ENCODE measurements at places on chromosomes 2 and 18.

GRCh38 chr2:197217541-197217940 lies 93.0 kb downstream of the ANKRD44 start:
- DNase-seq: no peak

- DNase-seq: no peak
These were observed 30.4 kb downstream of the TRABD2A start for GRCh38 chr2:84850471-84850870.

GRCh38 chr18:44771572-44771955 lies 90.9 kb downstream of the SETBP1 start:
- DNase-seq: no peak

- no peak for DNase-seq
These were observed 313.7 kb downstream of the ZNF521 start for GRCh38 chr18:25038261-25038660.

DNA sequence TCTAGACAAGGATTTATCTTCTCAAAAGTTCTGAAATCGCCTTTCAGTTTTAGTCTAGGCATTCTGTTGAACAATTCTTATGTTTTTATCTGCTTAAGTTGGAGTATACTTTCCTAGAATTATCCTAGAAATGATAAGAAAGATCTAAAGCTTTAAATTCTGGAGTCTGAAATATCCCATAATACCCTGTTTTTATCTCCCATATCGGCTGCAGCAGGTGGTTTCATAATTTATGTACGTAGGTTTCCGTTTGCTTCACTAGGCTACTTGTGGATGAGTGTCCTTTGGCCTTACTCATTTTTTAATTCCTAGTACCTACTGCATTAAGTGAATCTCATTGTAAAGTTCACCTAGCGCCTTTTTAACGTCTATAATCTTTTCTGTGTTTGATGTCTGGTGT lies 58.5 kb upstream of the MGAT5 start:
- DNase-seq: no peak

GRCh38 chr2:40199771-40200170 lies 252.1 kb downstream of the SLC8A1 start:
- no peak for DNase-seq

DNA sequence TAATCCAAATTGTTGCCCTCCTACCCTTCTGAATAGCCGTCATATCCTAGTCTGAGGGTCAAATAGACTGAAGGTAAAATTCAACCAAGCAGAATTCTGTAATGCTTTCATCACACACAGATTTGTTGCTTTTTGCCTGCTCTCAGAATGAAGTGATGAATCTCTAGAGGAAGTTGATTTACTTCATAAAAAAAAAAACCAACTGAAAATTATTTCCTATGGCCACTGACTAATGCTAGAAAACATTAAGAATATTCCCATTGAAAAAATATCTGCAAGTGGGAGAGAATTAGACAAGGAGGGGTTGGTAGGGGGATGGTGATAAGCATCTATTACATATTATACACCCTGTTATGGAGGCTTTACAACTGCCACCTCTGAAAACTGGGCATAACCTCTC lies 2.3 kb upstream of the IL1RL2 start:
- DNase-seq: no peak

DNA sequence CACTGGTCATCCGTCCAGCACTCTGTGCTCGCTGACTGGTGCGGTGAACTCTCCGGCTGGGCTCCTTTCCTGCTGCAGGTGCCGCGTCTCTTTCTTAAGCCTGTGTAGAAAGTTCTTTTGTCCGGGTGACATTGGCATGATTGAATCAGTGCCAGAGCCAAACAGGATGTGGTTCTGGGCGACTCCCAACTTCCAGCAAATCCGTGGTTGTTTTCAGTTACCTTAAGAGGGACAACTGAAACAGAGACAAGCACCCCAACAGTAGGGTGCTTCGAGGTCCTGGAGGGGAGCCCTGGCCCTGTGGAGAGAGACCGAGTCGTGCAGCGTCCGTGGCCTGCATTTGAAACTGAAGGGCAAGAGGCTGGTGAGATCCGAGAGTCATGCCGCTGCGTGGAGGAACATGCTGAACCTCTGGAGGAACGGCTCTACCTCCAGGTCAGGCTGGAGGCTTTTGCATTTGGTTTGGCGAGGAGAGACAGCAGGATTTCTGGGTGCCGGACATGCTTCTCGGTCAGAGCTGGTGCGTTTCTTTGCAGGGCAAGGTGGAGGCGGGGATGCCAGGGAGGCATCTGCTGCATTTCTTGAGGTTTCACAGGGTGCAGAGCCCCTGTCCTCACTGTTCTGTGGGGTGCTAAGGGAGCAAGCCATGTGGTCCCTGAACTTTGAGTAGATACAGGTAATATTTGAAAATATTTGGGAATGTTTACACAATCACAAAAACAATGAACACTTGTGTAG lies 26.8 kb downstream of the SH3BP4 start:
- DNase-seq: no peak

DNA sequence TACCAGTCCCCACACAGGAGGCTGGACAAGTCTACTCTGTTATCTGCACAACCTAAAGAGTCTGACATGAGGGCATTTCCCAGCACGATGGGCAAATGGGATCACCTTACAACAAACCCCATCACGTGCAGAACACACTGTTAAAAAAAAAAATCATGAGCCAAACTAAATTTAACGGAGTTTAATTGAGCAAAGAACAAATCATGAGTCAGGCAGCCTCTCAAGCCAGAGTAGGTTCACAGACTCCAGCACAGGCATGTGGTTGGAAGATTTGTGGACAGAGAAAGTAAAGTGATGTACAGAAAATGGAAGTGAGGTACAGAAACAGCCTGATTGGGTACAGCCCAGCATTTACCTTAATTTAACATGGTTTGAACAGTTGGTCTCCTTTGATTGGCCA lies 59.9 kb downstream of the KYNU start:
- no peak for DNase-seq

- peak; percentile 85 for DNase-seq
These were observed 30.1 kb upstream of the E2F6 start for GRCh38 chr2:11495844-11496681.

GRCh38 chr2:224925061-224925809 lies 117.0 kb downstream of the DOCK10 start:
- DNase-seq: no peak

- no peak for DNase-seq
These were observed 88.4 kb downstream of the EHD3 start for GRCh38 chr2:31322371-31322770.

GRCh38 chr2:230268606-230269243 lies 43.2 kb downstream of the SP140 start:
- DNase-seq: no peak

GRCh38 chr2:2527148-2527547 lies 196.1 kb upstream of the MYT1L start:
- DNase-seq: no peak

DNA sequence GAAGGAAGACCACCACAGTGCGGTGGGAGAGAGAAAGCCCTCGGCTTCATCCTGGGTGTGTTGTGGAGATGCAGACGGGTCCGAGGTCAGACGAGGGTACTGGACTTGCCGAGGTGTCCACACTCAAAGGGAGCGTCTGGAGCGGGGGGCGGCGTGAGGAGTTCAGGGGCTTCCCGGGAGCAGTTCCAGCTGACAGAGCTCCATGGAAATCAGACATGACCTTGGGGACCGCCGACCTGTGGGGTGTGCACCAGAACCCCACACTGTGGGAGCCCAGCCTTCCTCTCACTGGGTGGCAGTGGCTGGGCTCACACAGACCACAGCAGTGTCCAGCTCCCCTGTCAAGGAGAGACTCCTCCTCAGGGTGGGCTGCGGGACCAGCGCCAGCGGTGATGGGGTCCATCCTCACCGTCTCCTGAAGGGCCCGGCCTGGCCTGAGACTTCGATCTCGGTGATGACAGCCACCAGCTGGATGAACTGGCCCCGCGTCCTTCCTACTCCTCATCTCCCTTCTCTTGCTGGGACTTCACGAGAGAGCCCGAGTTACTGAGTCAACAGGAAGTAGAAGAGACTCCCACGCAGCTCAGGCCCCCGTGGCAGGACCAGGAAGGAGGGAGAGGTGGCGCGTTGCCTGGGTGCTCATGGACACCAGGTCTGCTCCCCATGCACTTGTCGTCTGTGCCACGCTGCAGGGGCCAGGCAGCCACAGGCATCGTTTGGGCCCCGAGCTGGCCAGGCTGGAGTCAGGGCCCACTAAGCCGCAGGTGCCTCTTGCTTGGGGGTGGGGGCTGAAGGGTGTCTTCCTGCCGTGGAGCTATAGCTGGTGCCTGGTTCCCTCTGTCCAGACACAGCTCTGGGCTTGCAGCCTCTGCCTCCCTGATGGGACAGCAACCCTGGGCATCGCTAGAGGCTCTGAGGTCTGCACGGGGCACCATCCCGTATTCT lies 101.9 kb upstream of the CTDP1 start:
- DNase-seq: peak; percentile 53

DNA sequence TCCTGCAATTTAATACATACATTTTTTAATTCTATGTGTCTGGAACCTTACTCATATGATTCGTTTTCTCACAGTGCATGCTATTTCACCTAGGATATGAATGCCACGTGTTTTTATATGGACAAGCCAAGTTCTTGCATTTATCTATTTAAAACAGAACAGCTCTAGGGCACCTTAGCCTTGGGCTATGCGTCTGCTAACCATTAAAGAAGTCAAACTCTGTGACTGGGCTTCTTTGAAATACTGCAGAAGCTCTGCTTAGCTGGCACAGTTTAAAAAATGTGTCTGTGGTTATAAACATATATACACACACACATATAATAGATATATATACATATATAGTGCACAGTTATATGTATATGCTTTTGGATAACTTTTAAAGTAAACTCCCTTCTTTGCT lies 890.8 kb upstream of the KLHL29 start:
- DNase-seq: no peak

DNA sequence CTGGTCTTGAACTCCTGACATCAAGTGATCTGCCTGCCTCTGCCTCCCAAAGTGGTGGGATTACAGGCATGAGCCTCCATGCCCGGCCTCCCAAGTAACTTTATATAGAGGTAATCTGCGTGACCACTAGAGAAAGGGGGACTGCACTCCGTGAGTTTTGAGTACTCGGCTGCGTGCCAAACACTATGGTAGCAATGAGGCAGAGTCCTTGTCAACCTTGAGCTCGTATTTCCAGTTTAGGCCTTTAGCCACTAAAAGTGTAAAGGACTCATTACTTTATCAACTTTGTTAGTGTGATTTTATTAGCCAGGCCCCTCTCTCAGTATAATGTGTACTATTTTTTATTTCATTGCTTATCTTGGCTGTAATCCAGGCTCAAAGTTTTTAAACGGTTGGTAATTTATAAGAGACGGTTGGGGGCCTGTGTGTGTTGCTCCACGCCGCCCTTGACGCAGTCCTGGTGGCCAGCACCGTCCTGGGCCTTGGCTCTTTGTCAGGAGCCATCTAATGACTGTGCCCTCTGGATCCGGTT lies 56.2 kb downstream of the ZCCHC2 start:
- DNase-seq: no peak

DNA sequence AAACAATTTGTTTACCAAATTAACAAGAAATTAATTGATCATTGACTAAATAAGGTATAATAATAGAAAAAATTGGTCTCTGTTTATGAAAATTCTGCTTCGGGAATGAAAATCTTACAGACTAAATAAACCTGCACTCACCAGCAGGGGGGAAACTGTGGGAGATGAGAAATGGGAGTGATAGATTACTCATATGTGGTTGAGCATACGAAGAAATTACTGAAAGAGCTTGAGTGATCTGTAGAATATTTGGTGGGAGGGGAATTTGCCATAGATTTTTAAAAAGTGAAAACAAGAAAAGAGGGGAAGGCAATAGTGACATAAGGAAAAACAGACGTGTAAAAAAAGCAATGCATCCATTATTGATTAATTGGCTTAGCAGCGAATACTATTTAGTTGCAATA lies 2.2 kb downstream of the HMSD start:
- no peak for DNase-seq

GRCh38 chr18:78721238-78721875 lies 258.3 kb upstream of the SALL3 start:
- DNase-seq: no peak

DNA sequence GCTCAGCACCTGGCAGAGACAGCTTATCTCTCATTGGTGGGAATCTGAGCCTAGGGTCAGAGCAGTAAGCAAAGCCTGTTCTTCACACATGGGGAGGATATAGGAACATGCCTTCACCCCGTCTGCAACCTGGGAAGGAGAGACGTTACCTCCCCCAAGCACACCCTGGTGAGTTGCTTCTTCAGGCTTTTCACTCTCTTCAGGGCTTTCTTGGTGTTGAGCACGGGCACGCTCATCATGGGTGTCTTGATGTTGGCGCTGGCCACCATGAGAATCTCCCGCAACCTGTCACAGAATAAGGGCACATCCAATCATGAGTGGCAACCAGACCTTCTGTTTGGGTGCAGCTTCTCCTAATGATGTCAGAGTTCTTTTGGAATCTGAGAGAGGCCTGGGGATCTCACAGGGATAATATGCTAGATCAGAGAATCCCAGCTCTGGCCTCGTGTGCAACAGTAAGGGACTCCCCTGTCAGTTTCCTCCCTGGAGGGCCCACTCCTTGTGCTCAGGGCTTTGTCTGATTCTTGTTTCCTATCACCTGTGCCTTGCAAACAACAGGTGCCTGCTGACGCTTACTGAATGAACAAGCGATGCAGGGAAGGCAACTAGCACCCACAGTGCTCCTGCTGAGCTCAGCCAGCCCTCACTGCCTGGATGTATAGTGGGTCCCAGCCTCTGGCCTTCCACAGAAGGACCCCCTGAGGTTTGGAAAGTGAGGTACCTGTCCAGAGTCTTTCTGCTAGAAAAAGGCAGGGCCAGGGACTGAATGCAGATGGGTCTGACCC lies 66.3 kb downstream of the POLR1A start:
- no peak for DNase-seq

DNA sequence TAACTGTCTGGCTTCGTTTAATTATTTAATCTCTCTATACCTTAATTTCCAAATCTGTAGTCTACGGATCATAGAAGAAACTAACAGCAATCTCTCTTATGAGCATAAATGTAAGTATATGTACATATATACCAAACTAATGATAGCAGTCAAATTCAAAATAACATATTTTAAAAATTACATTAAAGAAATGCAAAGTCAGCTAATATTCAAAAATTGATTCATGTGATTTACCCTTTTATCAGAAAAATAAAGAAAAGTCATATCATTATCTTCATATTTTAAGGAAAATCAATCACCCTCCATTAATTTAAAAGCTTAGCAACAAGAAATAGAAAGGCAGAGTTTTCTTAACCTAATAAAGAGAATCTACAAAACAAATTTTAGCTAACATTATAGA lies 575.9 kb downstream of the IRS1 start:
- no peak for DNase-seq

DNA sequence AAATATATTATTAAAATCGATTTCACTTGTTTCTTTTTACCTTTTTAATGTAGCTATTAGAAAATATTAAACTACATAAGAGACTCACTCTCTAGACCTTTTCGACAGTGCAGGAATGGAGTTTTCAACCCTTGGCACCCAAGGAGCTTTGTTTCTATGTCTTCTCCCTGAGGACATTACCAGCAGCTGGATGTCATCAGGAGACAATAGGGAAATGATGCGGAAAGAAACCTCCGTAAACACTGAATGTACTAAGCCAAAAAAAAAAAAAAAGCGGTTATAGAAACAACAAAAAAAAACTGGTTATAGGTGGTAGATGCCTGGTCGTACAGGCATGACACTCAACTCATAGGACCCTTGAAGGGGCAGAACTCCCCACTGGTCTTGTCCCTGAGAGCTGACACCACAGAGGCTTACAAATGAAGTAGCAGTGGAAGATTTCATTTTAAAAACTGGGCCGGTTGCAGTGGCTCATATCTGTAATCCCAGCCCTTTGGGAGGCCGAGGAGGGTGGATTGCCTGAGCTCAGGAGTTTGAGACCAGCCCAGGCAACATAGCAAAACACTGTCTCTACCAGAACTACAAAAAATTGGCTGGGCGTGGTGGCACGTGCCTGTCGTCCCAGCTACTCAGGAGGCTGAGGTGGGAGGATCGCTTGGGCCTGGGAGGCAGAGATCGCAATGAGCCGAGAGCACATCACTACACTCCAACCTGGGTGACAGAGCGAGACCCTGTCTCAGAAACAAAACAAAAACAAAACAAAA lies 23.8 kb downstream of the THAP4 start:
- peak; percentile 56 for DNase-seq

Data from testis (tissue), 5 donors.